ENCODE measurements at places on chromosomes 1 and 21.

DNA sequence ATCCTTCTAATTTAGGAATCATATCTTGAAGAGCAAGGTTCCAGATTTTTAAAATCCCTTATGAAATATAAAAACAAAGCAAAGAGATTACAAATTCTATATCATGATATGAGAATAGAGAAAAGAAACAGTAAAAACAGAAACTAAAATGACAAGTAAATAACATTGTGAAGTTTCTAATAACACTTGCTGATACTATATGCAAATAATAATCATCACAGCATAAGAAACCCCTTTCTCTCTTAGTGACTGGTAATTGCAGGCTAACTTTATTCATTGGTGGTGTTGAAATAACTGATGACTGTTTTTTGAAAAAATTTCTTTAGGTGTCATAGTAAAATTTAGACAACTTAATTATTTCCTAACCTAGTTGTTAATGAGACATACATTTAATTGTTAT is 281.6 kb downstream of the PLA2G4A start:
- no peak for DNase-seq

DNA sequence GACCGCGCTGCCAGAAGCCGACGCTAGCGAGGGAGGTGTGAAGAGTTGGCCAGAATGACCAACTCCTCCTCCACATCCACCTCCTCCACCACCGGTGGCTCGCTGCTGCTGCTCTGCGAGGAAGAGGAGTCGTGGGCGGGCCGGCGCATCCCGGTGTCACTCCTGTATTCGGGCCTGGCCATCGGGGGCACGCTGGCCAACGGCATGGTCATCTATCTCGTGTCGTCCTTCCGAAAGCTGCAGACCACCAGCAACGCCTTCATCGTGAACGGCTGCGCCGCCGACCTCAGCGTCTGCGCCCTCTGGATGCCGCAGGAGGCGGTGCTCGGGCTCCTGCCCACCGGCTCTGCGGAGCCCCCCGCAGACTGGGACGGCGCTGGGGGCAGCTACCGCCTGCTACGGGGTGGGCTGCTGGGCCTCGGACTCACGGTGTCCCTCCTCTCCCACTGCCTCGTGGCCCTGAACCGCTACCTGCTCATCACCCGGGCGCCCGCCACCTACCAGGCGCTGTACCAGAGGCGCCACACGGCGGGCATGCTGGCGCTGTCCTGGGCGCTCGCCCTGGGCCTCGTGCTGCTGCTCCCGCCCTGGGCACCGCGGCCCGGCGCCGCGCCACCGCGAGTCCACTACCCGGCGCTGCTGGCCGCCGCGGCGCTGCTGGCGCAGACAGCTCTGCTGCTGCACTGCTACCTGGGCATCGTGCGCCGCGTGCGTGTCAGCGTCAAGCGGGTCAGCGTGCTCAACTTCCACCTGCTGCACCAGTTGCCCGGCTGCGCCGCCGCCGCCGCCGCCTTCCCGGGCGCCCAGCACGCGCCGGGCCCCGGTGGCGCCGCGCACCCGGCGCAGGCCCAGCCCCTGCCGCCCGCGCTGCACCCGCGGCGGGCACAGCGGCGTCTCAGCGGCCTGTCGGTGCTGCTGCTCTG is 1.2 kb downstream of the GPR88 start:
- no peak for DNase-seq

GRCh38 chr1:54519709-54520108 is 28.3 kb upstream of the ACOT11 start:
- no peak for DNase-seq

DNA sequence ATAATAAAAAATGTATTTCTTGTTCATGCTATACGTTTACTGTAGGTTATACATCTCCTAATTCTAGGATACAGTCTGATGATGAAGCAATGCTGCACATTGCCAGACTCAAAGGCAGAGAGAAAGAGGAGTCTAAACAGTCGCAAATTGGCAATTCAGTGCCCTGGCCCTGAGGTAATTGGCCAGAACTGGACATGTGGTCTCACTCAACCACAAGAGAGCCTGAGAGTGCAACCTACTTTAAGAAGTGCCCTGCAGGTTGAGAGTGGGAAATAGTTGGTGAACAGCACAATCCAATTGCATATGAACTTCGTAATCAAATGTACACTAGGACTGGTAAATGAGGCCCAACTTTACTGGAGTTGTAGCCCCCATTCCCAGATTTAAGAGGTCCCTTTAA is 5.0 kb upstream of the SLC35A3 start:
- no peak for DNase-seq

DNA sequence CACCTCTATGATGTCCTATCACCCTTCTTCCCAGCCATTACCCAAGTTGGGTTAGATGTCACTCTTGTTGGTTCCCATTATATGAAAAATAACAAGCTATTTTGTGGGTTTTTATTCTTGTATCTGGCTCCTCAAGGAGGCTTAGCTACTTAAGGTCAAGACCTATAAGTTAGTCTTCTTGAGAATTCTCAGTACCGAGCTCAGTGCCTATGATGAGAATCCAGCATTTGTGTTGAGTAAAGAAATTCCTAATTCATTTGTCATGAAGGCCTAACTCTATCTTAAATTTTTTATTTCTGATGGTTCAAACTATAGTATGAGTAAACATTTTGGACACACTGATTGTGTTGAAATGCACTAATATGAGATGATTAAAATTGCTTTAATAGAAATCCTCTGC is 15.9 kb downstream of the NUF2 start:
- no peak for DNase-seq

GRCh38 chr1:18890706-18891425 is 11.5 kb downstream of the ALDH4A1 start:
- DNase-seq: no peak

GRCh38 chr1:22870201-22870871 is 102.3 kb downstream of the LACTBL1 start:
- DNase-seq: no peak

- no peak for DNase-seq
Observed at GRCh38 chr1:29698033-29698432, 461.7 kb downstream of the PTPRU start.

All from esophagus squamous epithelium (tissue), 5 donors.